ENCODE measurements at places on chromosomes 7 and 10.
A peak's percentile ranks its signal among the peaks of the same experiment; 100 is the strongest.

DNA sequence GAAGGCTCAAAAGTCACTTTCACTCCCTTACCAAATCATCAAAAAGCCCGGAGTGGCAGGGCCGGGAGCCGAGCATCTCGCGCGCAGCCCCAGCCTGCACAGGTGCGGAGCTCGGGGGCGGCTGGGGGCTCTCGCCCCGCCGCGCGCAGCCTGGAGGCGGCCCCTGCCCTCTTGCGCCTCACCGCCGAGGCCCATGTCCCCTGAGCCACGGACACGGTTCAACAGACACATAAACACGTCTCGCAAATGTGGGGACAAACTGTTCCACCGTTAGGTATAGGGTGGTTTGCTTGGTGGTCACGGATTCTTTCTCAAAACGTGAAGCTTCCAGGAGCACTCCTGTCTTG lies 700 bp downstream of the GSAP start:
- DNase-seq, result peak; percentile 60

DNA sequence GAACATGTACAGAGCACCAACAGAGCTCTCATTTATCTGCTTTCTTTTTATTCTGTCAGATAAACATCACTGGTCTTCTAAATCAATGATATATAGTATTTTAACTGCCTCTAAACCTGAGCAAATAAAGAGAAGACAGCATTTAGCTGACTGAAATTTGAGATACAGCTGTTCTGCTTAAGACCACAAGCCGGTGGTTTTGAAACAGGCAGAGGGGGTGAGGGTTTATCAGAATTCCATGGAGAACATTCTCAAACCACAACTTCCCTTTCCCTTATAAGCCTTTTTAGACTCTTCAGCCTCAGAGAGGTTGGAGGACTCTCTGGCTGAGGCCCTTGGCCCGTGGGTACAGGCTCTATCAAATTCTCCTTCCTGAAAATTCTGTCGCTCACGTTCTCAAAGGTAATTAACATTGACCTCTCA lies 87.4 kb upstream of the RSU1 start:
- DNase-seq, result no peak

DNA sequence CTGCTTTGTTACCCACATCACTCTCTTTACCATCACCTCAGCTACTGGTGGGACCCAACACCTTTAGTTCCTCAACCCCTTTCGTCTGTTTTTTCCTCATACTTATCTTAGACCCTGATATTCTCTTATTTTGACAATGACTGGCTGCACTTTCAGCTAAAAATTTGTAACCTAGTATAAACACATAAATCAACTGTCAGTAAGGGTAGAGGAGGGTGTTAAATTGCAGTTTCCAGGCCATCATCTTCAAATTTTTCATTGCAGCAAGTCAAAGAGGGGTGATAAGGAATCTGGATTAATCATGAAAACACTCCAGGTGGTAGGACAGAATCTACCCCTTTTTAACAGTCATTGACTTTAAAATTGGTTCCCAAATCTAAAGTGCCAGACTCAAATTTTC lies 27.9 kb downstream of the SEMA3D start:
- no peak for DNase-seq

GRCh38 chr10:12334186-12334530 lies 15.2 kb upstream of the CAMK1D start:
- no peak for DNase-seq

DNA sequence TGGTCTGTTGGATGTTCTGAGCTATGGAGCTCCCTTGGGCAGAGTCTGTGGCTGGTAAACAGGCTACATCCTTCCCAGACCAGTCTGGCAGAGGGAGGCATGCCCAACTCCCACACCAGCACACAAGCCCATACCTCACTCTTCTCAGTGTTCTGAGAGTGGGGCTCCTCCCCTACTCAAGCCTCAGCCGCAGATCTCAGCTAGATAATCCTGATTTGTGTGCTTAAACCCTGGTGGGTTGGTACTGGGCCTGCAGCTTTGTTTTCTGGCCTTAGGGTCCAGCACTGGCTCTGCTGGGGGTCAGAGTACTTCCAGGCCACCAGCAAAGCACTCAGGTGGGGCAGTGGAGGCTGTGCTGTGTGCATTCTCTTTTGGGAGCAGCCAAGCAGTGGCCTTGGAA lies 70.4 kb downstream of the MGAM2 start:
- no peak for DNase-seq

- DNase-seq, result no peak
Measured at GRCh38 chr7:110988890-110989501, 101.9 kb upstream of the LRRN3 start.

GRCh38 chr7:33287738-33288137 lies 158.4 kb downstream of the BBS9 start:
- no peak for DNase-seq

DNA sequence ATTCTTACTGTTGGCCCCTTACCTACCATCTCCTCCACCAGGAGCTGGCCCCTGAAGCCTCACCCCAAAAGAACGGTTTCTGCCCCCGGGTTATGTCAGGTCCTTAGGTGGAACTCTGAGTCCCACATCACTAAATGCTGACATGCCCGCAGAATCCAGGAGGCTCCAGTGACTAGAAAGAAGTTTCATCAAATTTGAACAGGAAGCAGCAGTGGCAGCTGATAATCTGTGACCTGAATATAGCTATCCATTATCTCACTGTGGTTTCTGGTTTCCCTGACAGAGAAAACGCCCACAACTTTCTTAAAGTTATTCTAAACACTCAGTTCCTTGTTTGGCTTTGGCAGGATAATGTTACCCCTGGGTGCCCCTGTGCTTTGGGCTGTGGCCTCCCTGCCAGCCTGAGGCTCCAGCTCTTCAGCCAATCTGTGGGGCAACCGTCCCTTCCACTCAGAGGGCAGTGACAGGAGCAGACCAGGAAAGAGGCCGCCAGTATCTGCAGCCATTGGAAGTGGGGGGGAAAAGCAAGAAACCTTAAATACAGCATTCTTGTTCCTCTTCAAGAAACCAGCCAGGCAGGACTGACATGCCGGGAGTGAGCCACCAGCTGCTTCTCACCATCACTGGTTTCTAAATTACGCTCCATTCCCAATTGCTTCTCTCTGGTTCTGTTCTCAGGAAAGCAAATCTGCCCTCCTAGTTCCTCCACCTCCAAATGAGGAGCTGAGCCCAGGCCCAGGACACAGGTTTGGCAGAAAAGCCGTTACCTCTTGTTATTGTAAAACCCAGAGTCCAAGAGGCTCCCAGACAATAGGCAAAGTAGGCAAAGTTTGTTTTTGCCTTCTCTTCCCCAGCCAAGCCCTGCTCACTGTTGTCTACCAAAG lies 41.2 kb upstream of the VCL start:
- peak; percentile 70 for DNase-seq

- DNase-seq, result no peak
Measured at GRCh38 chr7:55594870-55595269, 22.6 kb upstream of the VOPP1 start.

- DNase-seq, result no peak
Measured at GRCh38 chr7:47698386-47698785, 116.5 kb upstream of the TNS3 start.

DNA sequence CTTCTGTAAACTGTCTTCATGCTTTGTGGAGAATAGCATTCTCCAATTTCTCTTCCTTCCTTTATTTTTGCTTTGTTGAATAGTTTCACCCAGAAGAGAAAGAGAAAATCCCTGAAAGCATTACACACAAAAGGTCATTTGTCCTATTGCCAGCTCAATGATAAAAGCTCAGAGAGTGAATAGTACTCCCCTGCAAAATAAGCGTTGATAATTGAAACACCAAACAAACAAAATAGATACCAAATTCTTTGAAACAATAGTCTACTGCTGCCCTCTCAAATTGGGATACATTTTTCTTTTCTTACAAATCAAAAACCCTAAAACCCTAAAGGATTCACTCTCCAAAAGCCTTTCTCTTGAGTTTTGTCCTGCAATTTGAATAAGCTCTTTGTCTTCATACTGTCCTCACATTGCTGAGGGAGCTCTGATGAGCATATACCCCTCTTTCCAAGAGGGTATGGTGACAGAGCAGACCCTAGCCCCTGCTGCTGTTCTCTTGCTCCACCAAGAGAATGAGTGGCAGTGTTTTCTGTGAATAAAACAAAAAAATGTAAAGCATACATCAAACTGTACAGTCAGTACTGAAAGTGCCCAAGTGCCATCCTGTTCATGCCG lies 134.4 kb downstream of the CSTF2T start:
- DNase-seq, result no peak

GRCh38 chr7:17932770-17933169 lies 7.5 kb downstream of the SNX13 start:
- no peak for DNase-seq

DNA sequence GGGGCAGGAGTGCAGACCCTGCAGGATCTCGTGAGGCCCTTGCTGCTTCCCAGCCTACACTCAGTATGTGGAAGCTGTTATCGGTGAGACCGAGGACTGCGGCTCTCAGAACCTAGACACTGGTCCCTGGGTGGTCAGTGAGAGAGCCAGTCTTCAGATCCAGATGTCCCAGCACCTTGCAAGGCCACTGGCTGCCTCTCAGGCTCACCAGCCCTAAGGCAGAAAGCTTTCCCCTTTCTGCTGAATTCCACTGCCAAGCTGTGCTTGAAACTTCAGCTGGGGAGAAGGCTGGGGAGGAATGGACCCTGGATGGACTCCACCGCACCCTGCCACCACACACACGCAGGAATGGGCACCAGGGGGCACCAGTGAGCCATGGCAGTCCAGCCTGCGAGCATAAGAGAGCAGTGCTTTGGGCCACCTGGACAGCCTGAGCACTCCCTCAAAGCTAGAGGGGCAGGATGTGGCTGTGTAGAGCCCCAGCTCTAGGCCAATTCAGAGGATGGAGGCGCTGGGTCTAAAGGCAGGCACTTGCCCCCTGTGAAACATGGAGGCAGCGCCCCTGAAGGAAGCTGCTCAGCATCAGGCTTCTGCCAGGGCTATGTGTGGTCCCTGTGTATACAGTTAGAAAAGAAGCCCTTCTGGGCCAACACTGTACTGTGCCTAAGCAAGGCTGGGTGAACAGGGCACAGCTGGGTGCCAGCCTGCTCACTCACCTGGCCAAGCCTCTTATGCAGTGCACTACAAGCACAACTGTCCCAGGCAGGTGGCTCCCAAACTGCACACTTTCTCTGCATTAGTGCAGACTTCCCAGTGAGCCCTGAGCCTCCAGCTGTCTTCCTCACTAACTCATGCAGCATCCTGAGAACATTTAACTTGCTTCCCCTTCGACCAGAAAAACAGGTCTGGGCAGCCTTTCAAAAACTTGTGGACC lies 21.6 kb downstream of the TMEM72 start:
- DNase-seq, result peak; percentile 89

DNA sequence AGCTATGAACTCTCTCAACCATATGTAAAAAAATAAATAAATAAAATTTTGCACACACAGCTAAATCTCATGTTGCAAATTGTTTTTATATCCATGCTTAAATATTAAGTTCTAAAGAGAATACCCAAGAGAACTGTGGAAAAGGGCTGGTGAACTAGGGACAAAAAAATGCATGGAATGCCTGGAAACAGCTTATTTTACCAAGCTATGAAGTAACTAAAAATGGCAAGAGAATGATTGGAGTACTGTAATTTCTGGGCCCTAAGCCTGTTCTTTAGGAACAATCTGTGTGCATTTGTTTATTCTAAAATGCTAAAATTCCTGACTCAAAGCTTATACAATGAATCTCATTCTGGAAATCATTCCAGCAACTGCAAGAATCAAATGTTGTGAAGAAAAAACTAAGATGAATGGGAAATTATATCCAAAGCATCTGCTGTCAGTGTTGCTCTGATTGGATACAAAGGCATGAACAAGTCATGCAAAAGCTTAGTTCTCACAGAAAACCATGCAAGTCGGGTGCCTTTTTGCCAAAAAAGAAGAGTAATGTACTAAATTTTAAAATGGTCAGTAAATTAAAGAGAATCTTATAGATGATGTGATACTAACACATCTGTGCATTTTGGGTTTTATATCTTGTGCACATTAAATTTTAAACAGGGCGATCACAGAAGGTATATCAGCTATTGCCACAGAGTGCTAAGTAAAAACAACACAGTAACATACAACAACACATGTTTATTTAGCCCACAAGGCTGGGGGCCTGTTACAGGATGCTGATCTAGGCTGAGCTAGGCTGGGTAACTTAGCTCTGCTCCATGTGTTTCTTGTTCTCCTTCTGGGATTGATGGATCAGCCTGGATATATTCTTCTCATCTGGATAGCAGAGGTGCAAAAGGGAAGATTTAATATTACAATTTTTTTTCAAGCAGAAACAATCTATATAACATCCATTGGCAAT lies 453.5 kb upstream of the SEMA3A start:
- DNase-seq, result no peak

GRCh38 chr7:74656441-74656836 lies 1.1 kb upstream of the GTF2I start:
- DNase-seq, result no peak

- no peak for DNase-seq
Measured at GRCh38 chr7:66202441-66202840, 2.7 kb upstream of the TPST1 start.

DNA sequence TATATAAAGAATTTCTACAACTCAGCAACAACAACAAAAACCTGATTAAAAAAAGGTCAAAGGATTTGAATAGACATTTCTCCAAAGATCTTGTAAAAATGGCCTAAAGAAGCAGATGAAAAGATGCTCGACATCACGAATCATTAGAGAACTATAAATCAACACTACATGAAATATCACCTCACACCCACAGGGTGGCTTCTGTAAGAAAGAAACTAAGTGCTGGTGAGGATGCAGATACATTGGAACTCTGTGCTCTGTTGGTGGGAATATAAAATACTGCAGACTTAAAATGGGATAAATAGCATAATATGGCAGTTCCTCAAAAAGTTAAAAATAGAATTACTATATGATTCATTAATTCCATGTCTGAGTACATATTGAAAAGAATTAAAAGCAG lies 38.3 kb upstream of the CDCA7L start:
- no peak for DNase-seq

GRCh38 chr7:98921608-98922372 lies 43.5 kb downstream of the TRRAP start:
- no peak for DNase-seq

GRCh38 chr7:39501358-39501757 lies 64.8 kb upstream of the YAE1 start:
- DNase-seq, result no peak

- no peak for DNase-seq
Measured at GRCh38 chr7:9217204-9217603, 783.8 kb downstream of the NXPH1 start.

- no peak for DNase-seq
Measured at GRCh38 chr7:47739891-47740290, 158.0 kb upstream of the TNS3 start.

DNA sequence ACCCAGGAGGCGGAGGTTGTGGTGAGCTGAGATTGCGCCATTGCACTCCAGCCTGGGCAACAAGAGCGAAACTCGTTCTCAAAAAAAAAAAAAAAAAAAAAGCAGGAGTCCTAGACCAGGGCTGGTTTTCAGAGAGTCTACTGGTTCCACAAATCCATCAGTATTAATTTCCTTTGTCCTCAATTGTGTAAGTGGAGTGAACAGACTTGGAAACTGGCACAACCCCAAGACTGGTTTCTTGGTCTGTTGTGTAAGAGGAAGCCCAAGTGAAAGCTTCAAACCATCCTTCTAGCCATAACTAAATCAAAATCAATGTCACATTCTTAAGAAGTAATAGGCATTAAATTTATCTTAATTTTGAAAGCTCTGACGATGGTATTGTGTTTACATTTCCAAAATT lies 213.6 kb downstream of the DGKI start:
- DNase-seq, result no peak

Data from GM13976 (cell line).